ENCODE measurements at places on chromosomes 12 and 14.
A peak's percentile ranks its signal among the peaks of the same experiment; 100 is the strongest.

DNA sequence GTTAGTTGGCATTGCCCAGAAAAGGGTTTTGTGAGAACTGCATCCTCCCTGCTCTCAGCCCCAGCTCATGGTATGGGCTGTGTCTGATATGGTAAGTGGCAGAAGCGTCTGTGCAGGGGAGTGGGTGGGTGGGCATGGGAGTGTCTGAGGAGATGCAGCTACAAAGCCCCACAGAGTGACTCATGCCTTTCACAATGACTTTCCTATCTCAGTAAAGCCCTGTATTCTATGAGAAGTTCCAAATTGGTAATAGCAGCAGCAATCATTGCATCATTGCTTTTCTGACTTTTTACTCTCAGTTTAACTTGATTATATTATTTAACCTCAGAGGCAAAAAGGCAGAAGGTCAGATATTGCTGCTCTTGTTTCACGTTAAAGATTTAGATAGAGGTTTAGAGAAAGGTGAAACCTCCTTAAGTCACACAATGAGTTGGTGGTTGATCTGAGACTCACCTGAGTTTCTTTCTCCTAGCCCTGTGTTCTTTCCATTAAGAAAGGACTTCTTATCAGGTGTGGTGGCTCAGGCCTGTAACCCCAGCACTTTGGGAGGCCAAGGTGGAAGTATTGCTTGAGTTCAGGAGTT lies 171.7 kb downstream of the SLC5A8 start:
- DNase-seq, result no peak

DNA sequence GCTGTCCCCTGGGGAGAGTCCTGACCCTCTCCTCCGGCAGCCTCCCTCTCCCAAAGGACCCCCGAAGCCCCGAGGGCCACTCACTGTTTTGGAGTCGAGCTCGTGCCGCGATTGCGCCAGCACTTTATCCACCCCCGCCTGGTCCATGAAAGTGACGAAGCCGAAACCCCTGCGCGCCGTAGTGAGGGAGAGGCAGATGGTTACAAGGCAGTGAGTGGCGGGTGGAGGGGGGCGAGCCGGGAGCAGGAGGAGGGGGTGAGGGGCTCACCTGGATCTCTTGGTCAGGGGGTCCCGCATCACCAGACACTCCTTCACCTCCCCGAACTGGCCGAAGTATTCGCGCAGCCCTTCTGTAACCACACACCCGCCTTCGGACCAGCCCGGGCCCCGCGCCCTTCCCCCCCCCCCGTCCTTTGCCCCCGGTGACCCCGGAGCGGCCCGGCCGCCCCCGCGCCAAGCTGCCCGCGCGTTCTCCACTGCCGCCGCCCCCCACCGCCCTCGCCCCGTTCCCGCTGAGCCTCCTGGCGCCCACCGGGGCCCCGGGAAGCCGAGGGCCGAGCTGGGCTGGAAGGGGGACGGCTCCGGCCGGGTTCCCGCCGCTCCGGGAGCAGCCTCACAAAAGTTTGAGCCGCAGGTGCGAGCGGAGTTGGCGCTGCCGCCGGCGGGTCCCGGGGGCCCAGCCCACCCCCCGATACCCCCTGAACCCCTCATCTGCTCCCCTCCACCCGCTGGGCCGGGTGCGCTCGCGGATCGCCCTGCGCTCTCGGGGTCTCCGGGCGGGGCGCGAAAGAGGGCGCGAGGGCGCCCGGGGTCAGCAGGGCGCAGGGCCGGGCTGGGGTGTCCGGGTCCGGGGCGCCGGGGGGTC lies 808 bp downstream of the MSI1 start:
- no peak for DNase-seq

DNA sequence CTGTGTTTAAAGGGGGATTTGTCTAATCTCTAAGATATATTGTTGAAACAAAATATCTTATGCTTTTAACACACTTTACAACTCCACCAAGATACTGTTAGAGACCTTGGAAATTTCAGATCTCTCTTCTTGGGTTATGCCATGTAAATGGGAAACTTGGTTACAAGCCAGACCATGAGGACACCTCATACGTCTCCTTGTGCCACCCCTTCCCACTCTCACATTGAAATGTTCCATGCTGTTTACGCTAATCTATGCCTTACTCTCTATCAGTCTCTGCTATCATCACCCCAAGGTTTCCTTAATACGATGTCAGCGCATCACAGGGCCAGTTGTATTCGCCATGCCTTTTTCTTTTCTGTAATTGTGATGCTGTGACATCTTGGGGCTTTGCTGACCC lies 13.4 kb upstream of the DEGS2 start:
- no peak for DNase-seq

- DNase-seq, result no peak
These were observed 915.4 kb upstream of the FBXO33 start for GRCh38 chr14:40347675-40348074.

GRCh38 chr12:65209655-65210043 lies 40.3 kb downstream of the LEMD3 start:
- no peak for DNase-seq

DNA sequence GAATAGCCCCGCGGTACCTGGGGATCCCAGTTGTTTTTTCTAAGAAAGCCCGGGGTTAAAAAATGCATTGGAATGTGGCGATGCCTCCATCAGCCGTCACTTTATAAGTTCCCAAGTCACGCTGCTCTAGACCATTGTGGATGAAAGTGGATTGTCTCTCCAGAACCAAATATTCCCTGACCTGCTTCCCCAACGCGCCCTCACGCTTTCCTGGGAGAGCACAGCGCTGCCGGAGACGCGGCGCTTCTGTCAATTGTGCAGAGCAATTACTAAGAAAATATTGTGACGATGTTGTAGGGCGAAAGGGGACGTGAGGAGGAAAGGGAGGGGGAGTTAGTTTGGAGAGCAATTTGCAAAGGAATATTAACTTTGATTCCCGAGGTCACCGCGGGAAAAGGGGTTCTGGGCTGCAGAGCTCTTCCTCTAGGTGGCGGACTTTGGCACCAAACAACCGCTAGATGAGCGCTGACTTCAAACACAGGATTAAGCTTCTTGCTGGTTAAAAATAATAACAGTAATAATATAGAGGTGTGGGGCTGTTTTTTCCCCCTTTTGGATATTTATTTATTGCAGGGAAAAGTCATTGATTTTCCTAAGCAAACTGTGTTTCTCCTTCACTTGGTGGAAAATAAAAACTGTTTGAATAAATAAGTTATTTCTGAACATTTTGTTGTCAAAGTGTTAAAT lies 9.6 kb upstream of the FOXG1 start:
- DNase-seq, result peak; percentile 42

DNA sequence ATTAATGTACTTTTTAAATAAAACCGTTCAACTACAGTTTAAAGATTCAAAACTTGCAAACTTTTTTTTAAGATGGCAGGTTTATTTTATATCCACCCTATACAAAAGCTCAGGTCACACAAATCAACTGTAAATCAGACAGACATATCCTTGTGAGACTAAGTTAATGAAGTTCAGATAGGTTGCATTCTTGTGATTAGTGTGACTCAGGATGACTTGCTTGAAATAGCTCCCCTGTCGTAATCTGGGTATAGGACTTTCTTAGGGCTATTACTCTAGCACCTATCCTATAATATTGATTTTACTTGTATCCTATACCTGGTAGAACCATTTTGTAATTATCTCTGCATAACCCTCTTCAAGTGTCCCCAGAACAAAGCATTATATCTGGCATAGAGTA lies 9.5 kb upstream of the PRKD1 start:
- peak; percentile 4 for DNase-seq

DNA sequence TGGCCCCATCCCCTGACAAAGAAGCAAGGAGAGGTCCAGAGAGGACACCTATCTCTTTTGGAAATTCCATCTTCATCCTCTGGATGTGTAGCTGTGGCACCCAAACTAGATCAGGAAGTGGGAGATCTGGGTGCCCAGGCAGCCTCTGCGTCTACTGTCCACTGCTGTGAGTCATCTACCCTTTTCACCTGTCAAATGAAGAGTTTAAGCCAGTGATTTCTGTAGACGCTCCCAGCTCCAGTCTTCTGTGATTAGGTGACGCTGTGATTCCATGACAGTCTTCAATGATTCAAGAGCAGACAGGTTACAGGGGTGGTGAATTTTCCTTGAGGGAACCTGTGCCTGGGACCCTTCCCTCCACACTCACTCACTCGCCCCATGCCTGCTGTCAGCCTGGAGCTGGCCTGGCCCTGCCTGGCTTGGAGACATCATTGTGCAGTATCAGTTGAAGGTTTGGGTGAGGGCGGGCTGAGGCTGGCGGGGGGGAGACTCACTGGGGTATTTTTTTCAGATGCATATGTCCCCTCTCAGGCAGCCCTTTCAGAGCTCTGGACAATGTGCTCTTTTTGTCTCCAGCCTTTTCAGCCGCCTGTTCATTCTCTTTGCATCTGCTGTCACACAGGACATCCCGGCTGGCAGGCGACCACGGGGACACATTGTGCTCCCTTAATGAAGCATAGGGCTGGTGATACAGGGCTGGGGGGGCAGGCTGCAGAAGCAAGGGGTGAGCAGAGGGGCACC lies 56.8 kb upstream of the PARP11 start:
- no peak for DNase-seq

- no peak for DNase-seq
These were observed 32.6 kb downstream of the EID3 start for GRCh38 chr12:104336115-104336514.

GRCh38 chr14:85453401-85454225 lies 76.3 kb upstream of the FLRT2 start:
- DNase-seq, result no peak

- no peak for DNase-seq
These were observed 81.1 kb upstream of the CPM start for GRCh38 chr12:69014047-69014446.

DNA sequence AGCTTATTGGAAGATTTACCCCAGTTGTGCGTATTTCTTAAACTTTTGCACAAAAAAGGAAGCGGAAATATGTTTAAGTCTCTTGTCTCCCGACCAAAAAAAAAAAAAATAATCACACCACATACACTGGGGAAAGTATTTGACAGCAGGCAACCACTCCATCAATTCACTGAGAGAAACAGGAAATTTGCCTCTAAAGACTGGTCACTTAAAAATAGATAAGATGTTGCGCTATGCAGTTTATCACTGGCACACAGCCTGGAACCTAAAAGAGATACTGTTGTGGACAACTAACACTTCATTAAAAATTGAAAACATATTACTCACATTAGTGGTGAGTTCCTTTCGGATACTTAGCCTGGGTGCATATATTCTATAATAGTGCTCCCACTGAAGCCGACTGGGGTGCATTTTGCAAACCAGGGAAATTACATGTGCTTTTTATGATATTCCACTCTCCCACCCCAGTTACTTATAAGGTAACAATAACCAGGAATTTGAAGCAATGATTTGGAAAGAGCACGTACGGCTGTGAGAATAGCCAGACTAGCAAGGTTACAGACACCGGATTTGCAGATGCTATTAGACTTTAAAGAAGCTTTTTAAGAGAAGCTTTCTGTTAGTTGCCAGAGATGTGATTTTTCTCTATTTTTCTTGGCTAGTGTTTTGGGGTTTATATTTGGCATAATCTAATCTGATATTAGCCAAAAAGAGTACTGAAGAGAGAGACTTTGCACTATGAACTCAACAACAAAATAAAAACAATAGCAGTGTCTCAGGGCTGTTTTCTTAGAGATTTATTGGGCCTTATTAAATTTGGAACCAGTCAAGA lies 311.5 kb downstream of the NOVA1 start:
- no peak for DNase-seq

GRCh38 chr12:110012137-110012536 lies 12.9 kb downstream of the ANKRD13A start:
- DNase-seq, result no peak

DNA sequence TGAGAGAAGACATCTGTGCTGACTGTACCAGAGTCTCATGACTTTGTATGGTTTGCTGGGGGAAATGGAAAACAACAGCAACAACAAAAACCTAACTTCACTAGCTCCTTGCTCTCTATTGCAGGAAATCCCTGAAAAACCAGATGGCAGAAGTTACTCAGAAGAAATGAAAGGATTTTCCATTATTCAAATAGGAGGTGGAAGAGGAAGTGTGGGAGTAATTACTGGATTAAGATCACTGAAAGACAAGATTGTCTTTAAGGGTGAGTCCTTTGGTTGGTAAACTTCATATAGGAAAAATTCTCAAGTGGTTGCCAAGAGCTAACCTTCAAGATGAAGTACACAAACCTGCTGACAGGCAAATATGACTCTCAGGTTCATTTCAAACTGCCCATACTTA lies 391.9 kb upstream of the ATP2B1 start:
- no peak for DNase-seq

GRCh38 chr12:85971800-85972199 lies 97.7 kb downstream of the NTS start:
- no peak for DNase-seq

- DNase-seq, result peak; percentile 38
These were observed 71.1 kb downstream of the AVPR1A start for GRCh38 chr12:63079791-63080502.

DNA sequence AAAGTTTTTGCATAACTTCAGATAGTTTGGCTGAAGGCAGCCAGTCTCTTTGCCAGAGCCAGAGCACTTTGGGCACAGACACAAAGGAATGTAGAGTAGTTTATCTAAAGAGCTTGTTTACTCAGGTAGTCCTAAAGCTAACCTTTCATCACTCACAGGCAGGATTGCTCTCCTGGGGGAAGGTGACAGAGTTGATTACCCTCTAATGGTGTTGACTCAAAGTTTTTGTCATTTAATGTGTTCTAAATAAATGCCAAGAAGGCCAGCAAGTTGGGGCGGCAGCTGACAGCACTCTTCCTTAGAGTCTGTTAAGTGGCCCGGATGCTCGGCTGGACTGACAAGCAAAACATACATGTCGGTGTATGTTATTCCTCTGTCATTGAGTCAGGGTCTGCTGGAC lies 9.3 kb upstream of the TAS2R46 start:
- DNase-seq, result no peak

GRCh38 chr12:115636546-115636945 lies 640.9 kb downstream of the MED13L start:
- no peak for DNase-seq

GRCh38 chr14:69535230-69535848 lies 39.3 kb downstream of the CCDC177 start:
- peak; percentile 53 for DNase-seq

DNA sequence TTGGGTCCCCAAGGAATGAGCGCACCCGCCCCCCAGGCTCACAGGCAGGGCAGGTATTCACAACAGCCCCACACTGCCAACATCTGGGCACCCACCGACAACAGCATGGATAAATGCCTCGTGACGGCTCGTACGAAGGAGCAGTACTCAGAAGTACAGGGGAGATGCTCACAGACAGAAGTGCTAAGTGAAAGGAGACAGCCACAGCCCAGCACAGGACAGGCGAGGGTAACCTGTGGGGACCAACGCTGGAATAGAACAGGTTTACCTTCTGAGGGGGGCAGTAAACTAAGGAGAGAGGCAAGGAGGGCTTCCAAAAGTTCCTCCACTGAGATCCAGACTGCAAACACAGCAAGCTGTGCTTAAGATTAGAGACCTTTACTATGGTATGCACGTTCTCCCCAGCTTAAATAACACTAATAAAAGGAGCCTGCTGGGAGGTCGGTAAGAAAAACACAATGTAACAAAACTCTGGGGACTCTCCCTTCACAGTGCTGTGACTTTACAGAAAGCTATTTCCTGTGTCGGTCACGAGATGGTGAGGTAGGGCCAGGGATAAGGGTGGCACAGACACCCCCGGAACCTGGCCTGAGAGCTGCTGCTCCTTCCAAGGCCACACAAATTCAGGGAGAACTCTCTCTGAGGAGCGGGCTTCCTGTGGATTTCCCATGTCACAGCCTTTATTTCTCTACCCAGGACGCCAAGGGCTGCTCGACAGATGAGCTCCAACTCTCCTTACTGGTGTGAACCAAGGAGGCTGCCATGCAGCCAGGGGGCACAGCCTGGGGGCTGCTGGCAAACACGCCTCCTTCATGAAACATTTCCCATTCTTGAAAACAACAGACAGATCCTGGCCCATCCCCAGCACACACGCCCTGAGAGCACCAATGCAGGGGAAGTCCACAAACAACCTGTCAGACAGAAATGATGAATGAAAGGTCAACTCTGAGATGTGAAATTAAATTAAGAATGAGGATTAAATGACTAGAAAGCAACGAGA lies 26.3 kb downstream of the SLC15A4 start:
- DNase-seq, result peak; percentile 92

Data from fibroblast of skin of back (primary cell).